NCI-H1694 treated with DMSO at 0.1 percent for 48 hours (cell line): ENCODE measurements at places on chromosomes 2 and 18.

DNA sequence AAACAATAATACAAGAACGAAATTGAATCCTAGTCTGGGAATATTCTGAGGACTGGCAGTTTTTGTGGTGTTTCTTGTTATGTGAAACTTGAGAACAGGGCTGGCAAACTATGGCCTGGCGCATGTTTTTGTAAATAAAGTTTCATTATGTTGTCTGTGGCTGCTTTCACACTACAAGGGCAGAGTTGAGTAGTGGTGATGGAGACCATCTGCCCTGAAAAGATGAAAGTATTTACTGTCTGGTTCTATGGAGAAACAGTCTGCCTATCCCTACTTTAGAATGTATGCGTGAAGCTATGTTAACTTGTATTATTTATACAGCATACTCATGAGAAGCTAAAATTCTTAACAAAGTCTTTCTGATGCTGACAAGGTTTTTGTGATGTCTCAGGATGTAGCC, 351.9 kb downstream of the LRRTM1 start:
- DNase-seq: no peak

- no peak for DNase-seq
These were observed 55.2 kb upstream of the FAM136A start for GRCh38 chr2:70356941-70357683.

DNA sequence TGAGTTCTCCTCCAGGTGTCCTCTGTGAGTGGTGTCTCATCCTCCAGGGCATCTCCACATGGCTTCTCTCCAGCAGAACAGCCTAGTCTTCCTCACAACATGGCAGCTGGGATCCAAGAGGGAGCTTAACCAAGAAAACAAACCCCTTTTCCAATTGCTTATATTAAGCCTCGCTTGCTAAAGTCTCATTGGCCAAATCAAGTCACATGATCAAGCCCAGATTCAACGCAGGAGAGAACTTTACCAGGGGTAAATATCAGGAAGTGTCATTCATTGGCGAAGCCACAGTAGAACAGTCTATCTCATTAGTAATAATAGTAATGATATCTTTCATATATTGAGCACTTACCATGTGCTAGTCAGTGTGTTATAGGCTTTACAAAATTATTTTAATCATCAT, 53.1 kb downstream of the CDC42EP3 start:
- DNase-seq: no peak

DNA sequence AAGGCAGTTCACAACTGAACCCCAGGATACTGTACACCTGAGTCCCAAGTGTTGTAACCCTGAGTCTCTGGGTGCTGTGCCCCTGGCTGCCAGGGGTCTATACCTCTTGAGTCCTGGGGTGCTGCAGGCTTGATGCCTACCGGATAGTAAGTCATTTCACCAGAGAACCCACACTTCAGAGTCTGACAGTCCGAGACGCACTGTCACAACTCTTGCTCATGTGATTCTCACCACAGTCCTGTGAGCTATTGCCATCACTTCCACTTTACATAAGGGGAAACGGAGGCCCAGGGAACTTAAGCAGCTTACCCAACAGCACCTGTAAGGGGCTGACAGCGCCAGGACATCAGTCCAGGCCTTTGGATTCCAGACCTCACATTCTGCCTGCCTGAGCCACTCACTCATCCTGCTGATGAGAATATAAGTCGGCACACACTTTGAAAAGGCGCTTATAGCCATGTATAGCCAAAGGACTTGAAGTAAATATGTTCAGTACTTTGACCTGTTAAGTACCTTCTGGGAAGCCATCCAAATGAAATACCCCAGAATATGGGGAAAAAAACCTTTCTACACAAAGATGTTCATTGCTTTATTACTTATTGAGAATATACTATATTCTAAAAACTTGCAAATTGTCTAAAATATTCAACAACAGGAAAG, 180.7 kb upstream of the ID2 start:
- DNase-seq: no peak

DNA sequence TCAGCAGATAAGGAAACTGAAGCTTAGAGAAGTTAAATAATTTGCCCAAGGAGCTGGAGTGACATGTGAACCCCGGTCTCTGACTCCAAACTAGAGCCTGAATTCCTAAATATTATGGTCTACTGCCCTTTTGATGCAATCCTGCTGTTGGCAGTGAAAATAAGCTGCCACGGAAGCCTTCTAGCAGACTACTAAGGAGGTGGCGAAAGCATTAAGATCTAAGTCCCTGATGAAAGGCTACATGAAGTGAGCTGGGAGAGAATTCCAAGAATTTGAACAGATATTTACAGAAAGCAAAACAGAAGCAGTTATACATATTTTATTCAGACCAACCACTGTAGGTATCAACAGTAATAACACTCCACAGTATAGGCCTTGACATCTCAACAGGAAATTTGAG, 28.1 kb downstream of the TRMT61B start:
- DNase-seq: no peak

DNA sequence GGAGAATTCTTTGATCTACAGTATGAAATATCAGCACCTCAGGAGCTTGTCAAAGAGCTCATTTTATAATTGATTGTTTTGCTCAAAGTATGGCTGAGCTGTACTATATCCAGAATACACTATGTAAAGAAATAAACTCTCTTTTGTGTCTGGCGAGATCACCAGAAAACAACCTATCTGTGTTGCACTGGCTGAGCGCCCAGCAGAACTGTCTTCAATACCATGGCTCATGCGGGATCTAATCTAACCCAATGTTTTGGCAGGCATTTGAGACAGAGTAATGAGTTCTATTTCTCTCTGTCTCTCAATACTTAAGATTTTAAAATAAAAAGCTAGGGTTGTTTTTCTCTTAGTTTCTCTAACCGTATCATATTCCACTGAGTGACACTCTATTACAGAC, 192.4 kb downstream of the L3MBTL4 start:
- no peak for DNase-seq

DNA sequence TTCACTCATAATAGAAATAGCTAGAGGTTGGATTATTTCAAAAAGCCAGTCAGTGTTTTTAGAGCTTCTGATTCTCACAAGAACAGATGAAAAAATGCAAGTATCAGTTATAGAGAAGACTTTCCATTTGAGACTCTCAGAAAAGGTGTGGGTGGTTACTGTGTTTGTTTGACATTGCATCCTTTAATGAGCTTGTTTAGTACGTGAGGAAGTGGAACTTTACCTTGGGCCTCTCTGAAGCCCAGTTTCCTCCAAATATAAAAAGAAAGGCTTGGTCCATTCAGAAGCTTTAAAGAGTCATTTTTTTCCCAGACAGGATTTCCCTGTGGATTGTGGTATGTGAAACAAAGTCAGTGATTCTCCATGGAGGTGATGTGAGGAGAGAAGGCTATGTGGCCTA, 89.9 kb upstream of the RANBP2 start:
- DNase-seq: no peak
